Mucosa of descending colon (tissue), 3 donors: ENCODE measurements at places on chromosomes 7 and 10.

GRCh38 chr10:131762789-131763696, 137.8 kb upstream of the PPP2R2D start:
- no peak for DNase-seq

- no peak for DNase-seq
Observed at GRCh38 chr7:158439035-158439434, 148.6 kb downstream of the PTPRN2 start.

GRCh38 chr7:93018716-93019115, 99.1 kb downstream of the SAMD9 start:
- no peak for DNase-seq

- no peak for DNase-seq
Observed at GRCh38 chr7:11858026-11858425, 26.0 kb upstream of the THSD7A start.

- DNase-seq, result no peak
Observed at GRCh38 chr7:100946111-100946510, 3.2 kb upstream of the MUC3A start.

DNA sequence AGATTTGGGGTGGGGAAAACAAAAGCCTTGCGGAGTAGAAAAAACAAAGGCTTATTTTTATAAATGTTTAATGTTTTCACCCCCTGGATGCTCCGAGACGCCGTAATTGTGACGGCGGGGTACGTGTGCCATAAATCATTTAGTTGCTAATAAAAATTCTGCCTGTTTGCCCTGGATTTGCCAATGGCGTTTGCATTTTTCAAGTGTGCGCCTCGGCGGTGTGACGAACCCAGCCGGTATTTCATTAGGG, 2.5 kb upstream of the TNRC18 start:
- no peak for DNase-seq

DNA sequence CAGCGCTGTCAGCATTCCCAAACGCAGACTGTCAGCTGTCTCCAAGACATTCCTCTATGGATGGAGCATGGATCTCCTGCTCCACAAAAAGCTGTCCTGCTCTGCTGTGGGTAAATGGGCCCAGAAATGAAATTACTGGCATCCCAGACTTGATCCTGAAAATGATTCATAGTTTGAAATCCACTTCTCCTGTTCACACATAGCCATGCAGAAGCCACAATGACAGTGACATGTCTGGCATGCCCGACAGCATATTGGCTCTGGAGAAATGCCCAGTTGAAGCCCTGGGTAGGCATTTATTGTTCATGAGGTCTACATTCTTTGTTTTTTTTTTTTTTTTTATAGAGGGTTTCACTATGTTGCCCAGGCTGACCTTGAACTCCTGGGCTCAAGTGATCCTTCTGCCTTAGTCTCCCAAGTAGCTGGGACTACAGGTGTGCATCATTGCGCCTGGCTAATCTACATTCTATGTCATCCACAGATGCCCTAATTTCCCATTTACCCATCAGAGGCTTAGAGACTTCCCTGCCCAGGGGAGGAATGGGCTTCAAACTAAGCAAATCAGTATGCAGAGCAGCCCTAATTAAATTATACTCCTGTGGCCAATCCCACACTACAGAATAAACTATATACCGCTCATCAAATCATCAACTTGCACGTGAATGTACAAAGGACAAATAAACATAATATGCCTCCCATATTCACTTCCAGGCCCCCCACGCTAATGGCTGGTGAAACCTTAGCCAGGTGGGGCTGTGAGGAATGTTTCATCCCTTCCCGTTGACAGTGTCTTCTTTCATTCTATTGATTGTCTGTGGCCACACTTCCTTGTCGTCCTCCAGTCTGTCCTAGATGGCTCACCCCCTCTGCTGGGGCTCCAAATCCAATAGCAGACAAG, 61.8 kb upstream of the EEPD1 start:
- no peak for DNase-seq

GRCh38 chr10:31930023-31930751, 1.6 kb upstream of the ARHGAP12 start:
- no peak for DNase-seq
